Frontal cortex (tissue), 4 donors: ENCODE measurements at places on chromosomes 11 and 22. TPM values are rescaled to one million over a fixed set of nuclear protein-coding genes. Genes with fewer than 3 reads are reported as not detected.

CSF2RB gene
- total RNA-seq, result 0.41 TPM

PPM1F gene
- 19.2 TPM for total RNA-seq

OR6T1 gene
- not detected for total RNA-seq

SLC5A4 gene
- not detected for total RNA-seq

CNGA4 gene
- total RNA-seq, result 0.41 TPM
